Right lobe of liver (tissue), 6 donors: ENCODE measurements at places on chromosomes 11 and 22. TPM values are rescaled to one million over a fixed set of nuclear protein-coding genes. Genes with fewer than 3 reads are reported as not detected.
A peak's percentile ranks its signal among the peaks of the same experiment; 100 is the strongest.

DNA sequence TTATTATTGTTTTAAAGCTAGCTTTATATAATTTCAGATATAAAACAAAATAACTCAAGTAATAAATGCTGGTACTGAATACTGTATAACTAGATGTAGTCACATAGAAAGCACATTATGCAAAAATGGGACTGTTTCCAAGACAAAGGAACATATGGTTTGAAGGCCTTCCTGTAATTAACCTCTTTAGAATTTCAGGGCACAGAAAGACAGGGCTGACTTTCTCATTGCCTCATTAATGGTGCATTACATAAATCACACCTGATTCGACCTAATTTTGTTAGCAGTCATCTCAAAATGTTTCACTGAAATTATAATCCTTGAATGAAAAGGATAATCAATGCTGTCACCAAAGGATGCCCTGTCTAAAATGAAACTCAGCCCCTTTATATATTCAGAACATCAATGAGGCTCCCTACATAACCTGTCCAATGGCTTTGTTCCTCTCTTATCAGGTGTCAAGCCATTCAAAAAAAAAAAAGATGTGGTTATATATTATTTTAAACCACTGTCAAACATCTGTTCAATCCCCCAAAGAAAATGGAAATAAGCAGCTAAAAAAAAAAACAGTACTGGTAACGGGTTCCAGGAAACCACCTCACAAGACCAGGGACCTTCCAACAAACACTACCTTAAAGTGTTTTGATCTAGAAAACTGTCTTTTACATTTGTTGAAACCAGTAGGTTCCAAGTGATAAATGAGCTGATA lies 77.4 kb downstream of the FAM168A start:
- H3K27me3 ChIP-seq = no peaks in the 10 kb centered on the region
- H3K36me3 ChIP-seq = no peaks in the 10 kb centered on the region
- no peak overlapping the region for H3K4me3 ChIP-seq

GRCh38 chr11:114197799-114198500 lies 98.2 kb upstream of the NNMT start:
- no peaks in the 10 kb centered on the region for H3K4me1 ChIP-seq
- H3K4me3 ChIP-seq = no peak overlapping the region
- DNase-seq = peak; percentile 40
- H3K36me3 ChIP-seq = no peaks in the 10 kb centered on the region
- H3K27me3 ChIP-seq = no peaks in the 10 kb centered on the region

DNA sequence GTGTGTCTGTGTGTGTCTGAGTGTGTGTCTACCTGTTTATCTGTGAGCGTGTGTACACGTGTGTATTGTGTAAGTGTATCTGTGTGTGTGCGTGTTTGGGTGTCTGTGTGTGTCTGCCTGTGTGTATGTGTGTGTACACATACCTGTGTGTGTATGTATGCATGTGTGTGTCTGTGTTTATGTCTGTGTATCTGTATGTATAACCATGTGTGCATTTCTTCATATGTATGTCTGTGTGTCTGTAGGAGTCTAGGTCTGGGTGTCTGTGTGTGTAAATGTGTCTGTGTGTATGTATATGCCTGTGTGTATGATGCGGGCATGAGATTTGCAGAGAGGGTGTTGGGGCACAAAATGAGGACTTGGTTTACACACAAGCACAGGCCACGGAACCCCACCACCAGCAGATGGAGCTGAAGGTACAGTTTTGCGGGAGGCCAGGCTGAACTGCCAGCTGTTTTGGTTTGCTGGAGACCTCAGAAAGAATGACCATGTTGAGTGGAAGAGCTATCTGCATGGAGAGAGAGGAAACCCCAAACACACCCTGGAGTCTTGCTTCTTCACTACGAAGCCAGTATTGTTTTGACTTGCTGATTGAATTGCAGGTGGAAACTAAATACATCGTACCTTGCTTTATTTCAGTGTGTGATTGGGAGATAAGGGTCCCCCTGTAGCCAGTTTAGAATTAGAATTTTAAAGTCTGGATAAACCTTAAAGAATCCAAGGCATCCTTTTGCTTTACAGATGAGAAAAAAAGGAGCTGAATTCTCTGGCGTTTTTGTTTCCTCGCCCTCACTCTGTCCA lies 497.2 kb downstream of the NTM start:
- H3K4me1 ChIP-seq = no peaks in the 10 kb centered on the region
- no peak overlapping the region for H3K4me3 ChIP-seq
- H3K27ac ChIP-seq = no peak overlapping the region
- no peaks in the 10 kb centered on the region for H3K27me3 ChIP-seq
- DNase-seq = peak; percentile 54

DNA sequence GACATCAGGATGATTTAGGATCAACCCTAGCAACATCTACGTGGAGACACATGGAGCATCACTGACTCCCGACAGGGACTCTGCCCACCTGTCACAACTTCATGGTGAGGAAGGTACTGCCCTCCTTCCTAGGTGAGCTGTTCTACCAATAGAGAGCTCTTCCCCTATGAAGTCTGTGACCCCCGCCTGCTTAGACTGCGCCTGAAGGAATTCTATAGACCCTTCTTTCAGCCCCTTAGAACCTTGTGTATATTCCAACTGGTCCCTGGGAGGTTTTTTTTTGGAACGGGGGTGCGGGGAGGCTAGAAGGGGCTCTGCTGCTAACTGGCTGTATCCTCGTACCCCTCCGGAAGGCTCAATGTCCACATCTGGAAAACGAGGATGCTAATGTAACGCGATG lies 566 bp downstream of the INTS4 start:
- H3K4me1 ChIP-seq = peaks cover 17% of the 10 kb centered on the region
- no peaks in the 10 kb centered on the region for H3K36me3 ChIP-seq
- H3K4me3 ChIP-seq = peak overlapping the region; percentile 70
- no peaks in the 10 kb centered on the region for H3K27me3 ChIP-seq
- DNase-seq = no peak

Gene SLC22A12
- 0.74 TPM for total RNA-seq

Gene DESI1
- 34.8 TPM for total RNA-seq

DNA sequence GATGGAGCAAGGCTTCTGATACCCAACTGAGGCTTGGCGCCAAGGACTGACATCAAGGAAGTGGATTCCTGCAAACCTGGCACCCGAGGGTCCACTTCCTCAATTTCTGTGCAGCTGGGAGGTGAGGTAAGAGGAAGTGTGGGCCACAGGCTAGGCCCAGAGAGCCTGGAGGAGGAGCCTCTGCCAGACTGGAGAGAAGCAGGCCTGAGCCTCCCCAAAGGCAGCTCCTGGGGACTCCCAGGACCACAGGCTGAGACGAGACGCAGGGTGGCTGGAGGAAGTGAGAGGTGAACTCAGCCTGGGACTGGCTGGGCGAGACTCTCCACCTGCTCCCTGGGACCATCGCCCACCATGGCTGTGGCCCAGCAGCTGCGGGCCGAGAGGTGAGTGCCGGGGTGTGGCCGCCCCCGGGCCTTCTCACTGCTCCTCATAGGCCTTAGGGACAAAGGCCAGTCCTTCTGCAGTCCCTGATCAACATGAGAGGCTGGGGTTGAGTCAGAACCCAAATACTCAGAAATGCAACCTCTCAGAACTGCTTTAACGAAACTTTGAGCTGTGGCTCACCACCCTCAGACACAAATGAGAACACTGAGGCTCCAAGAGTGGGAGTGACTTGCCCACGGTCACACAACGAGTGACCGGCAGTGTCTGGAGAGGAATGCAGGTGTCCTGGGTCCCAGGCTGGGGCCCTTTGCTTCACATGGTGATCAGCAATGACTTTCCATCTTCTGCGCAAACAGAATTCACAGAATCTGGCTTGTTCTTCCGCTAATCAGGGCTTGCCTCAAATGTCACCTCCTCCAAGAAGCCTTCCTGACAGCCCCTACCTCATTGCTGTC lies at the start of gene NCF4:
NCF4 (plus strand) TSS at position 186 of the 839 bp plus-strand sequence; CDS start at position 352, 166 bp downstream.
- no peaks in the 10 kb centered on the region for H3K36me3 ChIP-seq
- peak; percentile 69 for DNase-seq
- H3K27me3 ChIP-seq = no peaks in the 10 kb centered on the region
- peak within 1 kb of the TSS; percentile 51 for H3K27ac ChIP-seq

Gene OR51B5
- total RNA-seq = not detected

- H3K36me3 ChIP-seq = no peaks in the 10 kb centered on the region
- H3K27me3 ChIP-seq = no peaks in the 10 kb centered on the region
- H3K4me3 ChIP-seq = no peak overlapping the region
- peaks cover 6% of the 10 kb centered on the region for H3K4me1 ChIP-seq
Observed at GRCh38 chr11:63919267-63920125, 2.5 kb upstream of the RCOR2 start.

Gene ZNF214
- 1.8 TPM for total RNA-seq

Gene KCNJ1
- not detected for total RNA-seq

DNA sequence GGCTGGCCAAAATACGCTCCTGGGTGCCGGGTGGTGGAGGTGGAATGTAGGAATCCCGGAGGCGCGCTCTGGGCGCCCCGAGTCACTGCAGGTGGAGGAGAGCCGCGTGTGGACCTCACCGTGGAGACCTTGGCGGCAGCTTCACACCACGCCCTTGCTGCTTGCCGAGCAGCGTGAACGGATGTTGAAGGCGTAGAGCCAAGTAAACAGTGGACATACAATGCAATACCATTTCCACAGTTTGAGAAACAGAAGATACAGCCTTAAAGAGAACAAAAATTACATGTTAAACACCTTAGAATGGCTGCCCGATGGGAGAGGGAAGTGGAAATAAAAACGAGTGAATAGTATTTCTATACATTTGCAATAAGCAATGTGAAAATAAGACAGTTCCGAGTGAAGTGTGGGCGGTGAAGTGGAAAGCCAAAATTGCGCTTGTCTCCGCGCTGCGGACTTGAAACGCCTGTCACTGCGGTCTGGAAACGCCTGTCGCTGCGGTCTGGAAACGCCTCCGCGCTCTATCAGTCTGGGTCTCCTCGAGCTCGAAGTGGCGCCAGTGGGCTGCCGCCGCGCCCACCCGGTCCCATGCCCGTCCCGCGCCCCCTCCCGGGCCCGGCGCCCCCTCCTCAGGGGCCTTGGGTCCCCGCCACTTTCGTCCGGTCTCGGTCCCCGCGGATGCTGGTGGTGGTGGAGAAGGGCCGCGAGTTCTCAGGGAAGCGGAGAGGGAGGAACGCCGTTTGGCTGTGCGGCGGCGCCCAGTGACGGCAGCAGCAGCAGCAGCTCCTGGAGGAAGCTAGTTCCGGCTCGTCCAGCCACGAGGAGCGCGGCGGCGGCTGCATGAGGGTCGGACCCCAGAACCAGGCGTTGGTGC lies 1.6 kb downstream of the NCR3LG1 start:
- H3K4me1 ChIP-seq = peaks cover 6% of the 10 kb centered on the region
- peak; percentile 76 for DNase-seq
- H3K36me3 ChIP-seq = no peaks in the 10 kb centered on the region
- H3K27me3 ChIP-seq = no peaks in the 10 kb centered on the region
- H3K27ac ChIP-seq = peak overlapping the region; percentile 46

DNA sequence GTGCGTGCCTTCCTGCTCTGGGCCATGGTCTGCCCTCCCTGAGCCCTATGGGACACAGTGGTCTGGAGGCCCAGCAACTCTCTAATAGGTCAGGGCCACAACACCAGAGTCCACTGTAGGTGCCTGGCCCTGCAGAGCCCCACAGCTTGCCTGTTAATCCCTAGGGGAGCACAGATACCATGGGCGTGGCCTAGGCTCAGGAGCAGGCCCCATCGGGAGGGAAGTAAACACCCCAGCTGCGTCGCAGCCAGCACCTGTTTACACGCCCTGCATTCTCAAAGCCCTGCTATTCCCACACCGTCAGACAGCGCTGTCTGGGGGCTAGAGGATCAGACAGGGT lies 2.5 kb downstream of the KCTD17 start:
- no peaks in the 10 kb centered on the region for H3K4me1 ChIP-seq
- no peak overlapping the region for H3K4me3 ChIP-seq
- no peak for DNase-seq

Gene TMEM45B
- 27.4 TPM for total RNA-seq

DNA sequence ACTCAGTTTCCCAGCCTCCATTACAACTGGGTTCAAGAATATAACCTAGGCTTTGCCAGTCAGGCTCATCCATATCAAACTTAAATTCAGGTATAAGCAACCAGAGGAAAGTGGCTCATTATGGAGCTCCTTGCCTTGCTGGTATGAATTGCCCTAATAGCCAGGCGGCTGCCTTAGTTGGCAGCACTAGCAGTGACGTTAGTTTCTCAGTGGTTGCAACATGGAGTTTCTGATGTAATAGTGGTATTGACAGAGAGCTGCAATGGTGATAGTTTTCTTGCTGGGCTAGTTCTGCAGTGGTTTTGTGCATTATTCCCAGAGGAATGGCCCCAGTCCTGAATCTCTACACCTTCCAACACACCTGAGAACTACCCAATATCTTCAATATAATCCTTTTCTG lies 3.8 kb upstream of the TMEM123 start:
- no peaks in the 10 kb centered on the region for H3K27me3 ChIP-seq
- no peaks in the 10 kb centered on the region for H3K4me1 ChIP-seq
- H3K4me3 ChIP-seq = no peak overlapping the region
- H3K36me3 ChIP-seq = no peaks in the 10 kb centered on the region
- peak overlapping the region; percentile 46 for H3K27ac ChIP-seq

Gene MFRP
- not detected for total RNA-seq

GRCh38 chr11:113994077-113994954 lies 19.4 kb downstream of the HTR3A start:
- H3K36me3 ChIP-seq = no peaks in the 10 kb centered on the region
- no peak overlapping the region for H3K4me3 ChIP-seq
- no peak overlapping the region for H3K27ac ChIP-seq
- no peaks in the 10 kb centered on the region for H3K27me3 ChIP-seq
- H3K4me1 ChIP-seq = no peaks in the 10 kb centered on the region

- H3K4me1 ChIP-seq = no peaks in the 10 kb centered on the region
- H3K27ac ChIP-seq = no peak overlapping the region
- H3K27me3 ChIP-seq = no peaks in the 10 kb centered on the region
- no peaks in the 10 kb centered on the region for H3K36me3 ChIP-seq
Observed at GRCh38 chr11:2517016-2517385, 72.2 kb downstream of the KCNQ1 start.

Gene OR2AG2
- not detected for total RNA-seq

Gene KRTAP5-10
- 0.18 TPM for total RNA-seq

DNA sequence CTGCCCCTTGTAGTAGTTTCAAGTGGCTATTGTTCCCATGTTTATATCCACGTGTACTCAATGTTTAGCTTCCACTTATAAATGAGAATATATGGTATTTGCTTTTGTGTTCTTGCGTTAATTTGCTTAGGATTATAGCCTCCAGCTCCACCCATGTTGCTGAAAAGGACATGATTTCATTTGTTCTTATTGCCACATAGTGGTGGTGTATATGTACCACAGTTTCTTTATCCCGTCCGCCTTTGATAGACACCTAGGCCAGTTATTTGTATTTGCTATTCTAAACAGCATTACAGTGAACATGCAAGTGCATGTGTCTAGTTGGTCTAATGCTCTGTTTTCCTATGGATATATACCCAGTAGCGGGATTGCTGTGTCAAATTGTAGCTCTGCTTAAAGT lies 6.8 kb downstream of the OR51B2 start:
- H3K4me3 ChIP-seq = no peak overlapping the region
- no peaks in the 10 kb centered on the region for H3K4me1 ChIP-seq
- H3K36me3 ChIP-seq = no peaks in the 10 kb centered on the region
- no peak for DNase-seq
- H3K27ac ChIP-seq = no peak overlapping the region

Gene OR10A2
- total RNA-seq = not detected
